ENCODE measurements at places on chromosomes 1 and 21.

DNA sequence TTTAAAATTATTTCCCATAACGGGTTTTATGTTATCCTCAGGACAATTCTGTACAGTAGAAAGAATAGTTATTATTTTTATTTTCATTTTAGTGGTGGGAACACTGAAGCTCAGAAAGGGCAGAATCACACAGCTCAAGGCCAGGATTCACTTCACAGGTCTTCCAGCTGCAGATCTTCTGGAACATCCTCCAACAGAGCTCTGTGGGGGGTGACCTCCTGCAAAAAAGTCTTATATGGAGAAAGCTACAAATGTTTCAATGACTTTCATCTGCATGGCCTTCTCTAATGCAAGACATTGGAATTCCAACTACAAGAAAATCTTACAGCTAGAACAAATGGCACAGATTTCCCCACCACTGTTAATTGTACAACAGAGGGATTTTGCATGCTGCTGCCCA is 64.2 kb downstream of the SEC16B start:
- no peak for DNase-seq

GRCh38 chr1:221522529-221522940 is 219.4 kb downstream of the DUSP10 start:
- DNase-seq = no peak

- DNase-seq = no peak
Observed at GRCh38 chr1:232316864-232317263, 313.1 kb downstream of the SIPA1L2 start.

DNA sequence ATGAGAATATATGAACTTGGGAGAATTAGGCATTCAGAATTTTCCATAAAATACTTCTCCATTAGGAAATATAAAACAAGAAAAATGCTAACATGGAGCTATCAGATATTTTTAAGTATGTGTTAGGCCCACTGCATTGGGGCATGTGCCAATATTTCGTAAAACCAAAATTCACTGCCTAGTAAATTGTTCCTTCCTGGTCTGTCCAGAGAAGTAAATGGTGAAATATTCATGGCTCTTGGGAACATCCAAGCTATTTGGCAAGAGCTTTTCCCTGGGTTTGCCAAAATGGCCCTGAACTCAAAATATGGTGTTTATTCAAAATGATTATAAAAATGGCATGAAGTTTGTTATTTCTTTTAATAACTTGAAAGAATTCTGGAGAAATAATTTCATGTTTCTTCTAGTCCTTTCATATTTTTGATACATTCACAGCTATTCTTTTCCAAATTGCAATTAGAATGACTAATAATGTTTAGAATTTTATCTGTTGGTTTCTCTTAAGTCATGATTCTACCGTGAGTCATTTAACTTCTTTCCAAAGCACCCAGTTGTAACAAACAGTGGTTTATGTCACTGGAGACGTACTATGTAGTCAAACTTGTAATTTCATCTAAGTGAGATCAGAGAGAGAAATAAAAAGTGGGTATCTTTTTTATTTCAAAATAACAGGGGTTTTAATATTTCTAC is 25.7 kb upstream of the SLC19A2 start:
- peak; percentile 31 for DNase-seq

GRCh38 chr1:171081314-171081753 is 9.4 kb upstream of the FMO3 start:
- DNase-seq = peak; percentile 23

- DNase-seq = no peak
Observed at GRCh38 chr1:99348397-99349132, 84.3 kb downstream of the PLPPR4 start.

DNA sequence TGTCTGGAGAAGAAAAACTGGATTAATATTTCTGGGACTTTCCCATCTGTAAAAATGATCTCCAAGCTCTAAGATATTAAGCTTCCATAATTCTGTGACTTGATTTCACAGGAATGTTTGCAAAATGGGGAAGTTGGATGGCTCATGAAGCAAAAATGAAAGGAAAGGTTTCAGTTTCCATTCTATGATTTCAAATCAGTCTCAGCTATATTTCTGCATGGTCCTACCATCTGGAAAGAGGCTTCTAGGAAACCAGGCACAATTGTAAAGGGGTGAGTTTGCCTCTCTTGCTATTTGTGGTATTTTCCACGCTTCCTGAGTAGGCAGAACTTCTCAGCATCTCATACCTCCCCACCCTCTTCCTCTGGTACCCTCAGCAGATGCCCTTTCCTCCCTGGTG is 22.4 kb upstream of the ACTN2 start:
- no peak for DNase-seq

DNA sequence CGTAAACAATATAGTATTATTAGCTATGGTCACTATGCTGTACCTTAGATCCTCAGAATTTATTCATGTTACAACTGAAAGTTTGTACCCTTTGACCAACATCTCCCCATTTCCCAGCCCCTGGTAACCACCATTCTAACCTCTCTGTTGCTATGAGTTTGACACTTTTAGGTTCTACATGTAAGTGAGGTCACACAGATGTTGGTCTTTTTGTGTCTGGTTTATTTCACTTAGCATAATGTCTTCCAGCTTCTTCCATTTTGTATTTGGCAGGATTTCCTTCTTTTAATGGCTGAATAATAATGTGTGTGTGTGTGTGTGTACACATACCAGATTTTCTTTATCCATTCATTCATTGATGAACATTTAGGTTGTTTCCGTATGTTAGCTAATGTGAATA is 139.5 kb downstream of the FAF1 start:
- DNase-seq = no peak

GRCh38 chr1:108646265-108646647 is 14.6 kb downstream of the HENMT1 start:
- no peak for DNase-seq

DNA sequence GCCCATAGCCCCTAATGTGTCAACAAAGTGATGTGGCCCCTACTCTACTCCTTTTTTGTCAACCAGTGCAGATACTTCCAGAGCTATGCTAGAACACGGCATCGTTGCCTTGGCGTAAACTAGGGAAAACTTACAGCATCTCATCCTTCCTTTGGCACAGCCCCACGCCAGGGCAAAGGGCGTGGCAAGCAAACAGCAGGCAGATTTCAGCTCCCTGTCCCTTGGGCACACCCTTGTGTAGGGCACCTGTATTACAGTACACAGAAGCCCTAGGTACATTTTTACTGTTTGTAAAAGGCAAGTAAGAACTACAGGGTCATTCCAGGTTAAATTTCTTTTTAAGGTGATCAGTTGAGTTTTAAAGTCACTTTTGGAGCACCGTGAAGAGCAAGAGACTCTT is 29.3 kb downstream of the PRDX6 start:
- no peak for DNase-seq

- DNase-seq = no peak
Observed at GRCh38 chr1:211013346-211014240, 120.4 kb downstream of the KCNH1 start.
